ENCODE measurements at places on chromosomes 1 and 21.

DNA sequence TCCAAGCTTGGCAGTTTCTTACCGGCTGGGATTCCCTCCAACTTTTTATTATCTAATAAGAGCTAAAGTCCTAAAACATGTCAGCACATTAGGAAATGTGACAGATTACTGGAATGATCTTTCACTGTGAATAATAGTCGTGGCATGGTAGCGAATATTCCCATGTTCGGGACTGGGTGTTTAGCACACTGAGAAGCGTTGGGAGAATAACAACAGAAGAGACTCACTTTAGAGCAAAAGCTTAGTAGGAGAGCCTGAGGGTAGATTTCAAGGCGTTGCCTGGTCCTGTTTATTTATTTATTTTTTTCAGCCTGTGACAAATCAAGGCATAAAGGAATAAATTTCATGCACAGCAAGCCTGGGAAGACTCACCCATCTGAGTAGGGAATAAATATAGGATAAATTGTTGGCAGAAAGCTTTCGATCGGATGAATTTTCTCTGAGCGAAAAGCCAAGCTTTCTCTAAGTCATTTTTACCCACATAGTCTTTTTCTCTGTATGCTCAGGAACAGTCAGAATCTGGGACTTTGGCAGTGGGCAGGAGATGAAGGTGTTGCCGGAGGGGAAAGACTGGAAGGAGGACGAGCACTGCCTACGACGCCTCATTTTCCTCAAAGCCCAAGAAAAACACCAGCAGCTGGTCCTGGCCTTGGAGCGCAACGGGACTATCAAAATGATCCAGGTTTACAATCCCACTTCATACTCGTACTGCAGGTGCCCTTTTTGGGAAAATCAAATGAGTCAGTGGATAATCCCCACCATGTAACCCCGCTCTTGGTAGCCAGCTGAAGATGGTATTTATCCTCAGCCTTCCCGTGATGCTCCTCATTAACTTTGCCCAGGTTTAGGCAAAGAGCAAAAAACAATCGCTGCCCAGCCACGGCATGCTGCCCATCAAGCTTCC is 97.2 kb downstream of the WDR64 start:
- no peak for DNase-seq

GRCh38 chr1:160024195-160024905 is 7.4 kb downstream of the PIGM start:
- DNase-seq: no peak

DNA sequence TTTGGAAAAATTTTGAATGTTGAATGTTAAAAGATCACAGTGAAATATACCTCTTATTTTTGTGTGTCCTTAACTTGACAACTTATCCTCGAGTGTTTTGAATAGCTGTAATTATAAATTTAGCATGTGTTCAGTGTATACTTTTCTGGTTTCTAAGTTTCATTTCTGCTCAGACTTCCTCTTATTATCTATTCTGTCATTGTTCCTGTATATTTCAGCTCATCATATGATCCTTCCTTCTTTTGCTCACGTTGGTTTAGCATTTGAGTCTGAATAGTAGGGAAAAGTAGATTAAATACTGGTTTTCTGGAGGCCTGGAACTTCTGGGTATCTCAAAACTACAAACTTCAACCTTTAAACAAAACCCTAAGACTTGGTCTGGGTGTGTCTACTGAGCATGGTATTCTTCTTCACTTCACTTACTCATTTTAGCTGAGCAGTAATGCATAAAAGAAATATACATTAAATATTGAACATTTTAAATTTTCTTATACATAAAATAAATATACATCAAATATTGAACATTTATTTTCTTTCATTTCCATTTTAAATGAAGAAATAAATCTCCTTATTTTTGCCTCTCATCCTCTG is 3.3 kb upstream of the ATP6V1G3 start:
- no peak for DNase-seq

DNA sequence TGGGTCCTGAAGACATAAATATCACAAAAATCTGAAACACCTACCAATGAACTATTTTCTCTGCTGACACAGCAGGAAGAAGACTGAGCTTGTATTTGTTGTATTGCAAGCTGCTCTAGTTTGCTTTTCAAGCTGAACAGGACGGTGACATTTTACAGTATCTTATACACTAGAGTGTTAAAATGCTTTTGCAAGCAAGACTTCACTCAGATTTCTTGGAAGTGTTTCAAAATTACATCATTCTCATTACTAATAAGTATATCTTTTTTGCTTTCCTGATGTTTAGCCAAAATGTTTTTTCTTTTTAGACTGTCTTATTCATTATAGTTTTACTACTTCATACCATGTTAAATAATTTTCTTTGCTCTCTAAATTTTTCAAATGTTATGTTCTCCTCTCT is 427.1 kb upstream of the CXADR start:
- DNase-seq: no peak

DNA sequence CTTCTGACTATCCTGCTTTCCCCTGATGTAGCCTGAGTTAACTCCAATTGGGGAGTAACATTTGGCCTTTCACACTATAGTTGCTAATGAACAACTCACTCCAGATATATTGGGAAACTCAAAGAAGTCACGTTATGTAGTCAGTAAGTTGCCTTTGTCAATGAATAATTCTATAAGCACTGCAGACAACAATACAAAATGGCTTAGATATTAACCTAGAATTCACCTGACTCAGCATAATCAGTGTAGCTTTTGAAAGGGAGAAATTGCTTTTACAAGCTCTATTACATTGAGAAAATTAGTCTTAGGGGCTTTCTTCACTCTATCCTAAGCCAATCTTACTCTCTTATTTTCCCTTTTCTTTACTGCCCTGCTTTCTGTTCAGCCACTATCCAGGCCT is 303.5 kb upstream of the NR5A2 start:
- DNase-seq: no peak

GRCh38 chr1:92340154-92340553 is 41.3 kb downstream of the RPAP2 start:
- DNase-seq: no peak

Measured in NCI-H748 treated with DMSO at 0.1 percent for 48 hours (cell line).